A549 treated with dexamethasone at 1 μM for 4 hours (cell line): ENCODE measurements at places on chromosomes 16 and 17. TPM values are rescaled to one million over a fixed set of nuclear protein-coding genes. Genes with fewer than 3 reads are reported as not detected.

Gene TMEM132E
- total RNA-seq, result 0.01 to 0.02 TPM (median 0.02 TPM) in 4 of 5 replicates, not detected in the other

Gene HOXB4
- total RNA-seq, result 0.06 to 0.13 TPM (median 0.09 TPM) in 5 replicates

Gene AOC3
- 0.86 to 2.0 TPM (median 1.1 TPM) in 5 replicates for total RNA-seq

Gene ZNF785
- not detected in 5 replicates for total RNA-seq

Gene RAMP2
- total RNA-seq, result 0.67 to 1.5 TPM (median 0.77 TPM) in 5 replicates

Gene TEKT5
- total RNA-seq, result 0.15 to 0.17 TPM (median 0.16 TPM) in 3 of 5 replicates, not detected in the others

Gene HSD17B1
- 0.89 to 1.5 TPM (median 1.2 TPM) in 5 replicates for total RNA-seq

Gene ABI3
- 0.05 to 0.09 TPM in 2 of 5 replicates, not detected in the others for total RNA-seq

Gene WFDC1
- 0.05 to 0.20 TPM in 2 of 5 replicates, not detected in the others for total RNA-seq

Gene HYDIN
- 0.21 to 0.53 TPM (median 0.37 TPM) in 5 replicates for total RNA-seq

Gene PRAC1
- total RNA-seq, result not detected in 5 replicates

Gene PRDM7
- total RNA-seq, result not detected in 5 replicates

Gene PABPN1L
- total RNA-seq, result not detected in 5 replicates
